ENCODE measurements at places on chromosomes 11 and 22. TPM values are rescaled to one million over a fixed set of nuclear protein-coding genes. Genes with fewer than 3 reads are reported as not detected.

GRCh38 chr22:39528080-39528661 lies 4.4 kb downstream of the RPS19BP1 start:
- no peak for DNase-seq

GRCh38 chr22:27057717-27058116 lies 400.3 kb downstream of the MIAT start:
- no peak for DNase-seq

- peak; percentile 41 for DNase-seq
Observed at GRCh38 chr11:132347156-132348090, 977.0 kb downstream of the NTM start.

DNA sequence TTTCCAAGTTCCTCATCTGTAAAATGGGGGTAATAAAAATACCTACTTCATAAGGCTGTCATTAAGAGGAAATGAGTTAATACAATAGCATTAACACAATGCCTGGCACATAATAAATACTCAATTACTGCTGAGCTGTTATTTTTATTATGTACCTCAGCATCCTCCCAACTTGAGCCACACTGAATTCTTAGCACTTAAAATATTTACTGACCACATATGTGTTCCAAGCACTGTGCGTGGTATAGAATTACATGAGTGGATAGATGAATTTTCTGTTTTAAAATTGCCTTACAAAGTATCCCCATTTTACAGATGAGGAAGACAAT lies 139.0 kb upstream of the TIMP3 start:
- no peak for DNase-seq

Gene CHRM1
- total RNA-seq: not detected

DNA sequence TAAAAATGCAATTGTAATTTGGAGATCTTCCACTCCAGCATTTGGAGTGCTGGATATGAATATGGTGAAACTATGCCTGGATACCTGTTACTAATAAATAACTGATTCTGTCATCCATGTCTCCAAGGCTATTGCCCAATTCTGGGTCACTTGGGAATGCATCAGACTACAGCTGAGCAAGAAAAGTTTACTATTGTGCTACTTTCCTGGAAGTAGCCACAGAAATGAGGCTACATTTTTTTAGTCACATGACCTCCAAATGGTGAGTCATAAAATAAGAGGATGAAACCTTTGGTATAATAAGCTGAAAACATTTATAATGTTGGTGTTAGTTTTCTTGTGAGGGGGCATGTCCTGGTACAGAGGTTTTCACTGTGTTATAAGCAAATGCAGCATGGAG lies 44.4 kb downstream of the DCDC1 start:
- DNase-seq: no peak

- no peak for DNase-seq
Observed at GRCh38 chr11:67392183-67392715, 463 bp downstream of the RAD9A start.

- DNase-seq: no peak
Observed at GRCh38 chr11:20087118-20087521, 73.2 kb downstream of the DBX1 start.

GRCh38 chr11:121451986-121452608 lies at the start of gene SORL1:
SORL1 (plus strand) TSS chr11:121452314; CDS start chr11:121452332, 18 bp downstream.
- DNase-seq: peak; percentile 84

DNA sequence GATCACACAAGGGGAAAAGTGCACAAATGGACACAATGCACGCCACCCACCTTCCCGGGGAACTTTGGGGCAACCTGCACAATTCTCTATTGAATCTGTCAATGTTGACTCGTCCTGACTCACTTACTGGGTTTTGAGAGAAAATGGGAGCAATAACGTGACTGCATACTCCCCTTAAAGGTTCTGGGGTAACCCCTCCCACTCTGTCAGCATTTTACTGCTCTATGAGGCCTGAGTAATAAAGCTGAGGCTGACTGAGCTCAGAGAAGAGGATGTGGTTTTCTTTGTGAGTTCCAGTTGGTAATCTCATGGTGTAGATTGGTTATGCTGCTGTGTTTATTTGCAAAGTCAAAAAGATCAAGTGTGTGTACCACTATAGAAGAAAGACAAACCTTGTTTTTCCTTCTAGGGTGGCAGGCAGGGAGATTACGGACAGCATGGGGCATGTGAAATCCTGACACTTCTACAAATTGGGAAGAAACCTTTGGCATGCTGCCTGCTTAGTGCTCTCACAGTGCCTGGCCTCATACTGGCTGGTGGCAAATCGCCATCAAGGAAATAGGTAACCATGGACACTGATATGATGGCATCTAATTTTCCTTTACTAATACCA lies 16.1 kb upstream of the APOA1 start:
- DNase-seq: no peak

DNA sequence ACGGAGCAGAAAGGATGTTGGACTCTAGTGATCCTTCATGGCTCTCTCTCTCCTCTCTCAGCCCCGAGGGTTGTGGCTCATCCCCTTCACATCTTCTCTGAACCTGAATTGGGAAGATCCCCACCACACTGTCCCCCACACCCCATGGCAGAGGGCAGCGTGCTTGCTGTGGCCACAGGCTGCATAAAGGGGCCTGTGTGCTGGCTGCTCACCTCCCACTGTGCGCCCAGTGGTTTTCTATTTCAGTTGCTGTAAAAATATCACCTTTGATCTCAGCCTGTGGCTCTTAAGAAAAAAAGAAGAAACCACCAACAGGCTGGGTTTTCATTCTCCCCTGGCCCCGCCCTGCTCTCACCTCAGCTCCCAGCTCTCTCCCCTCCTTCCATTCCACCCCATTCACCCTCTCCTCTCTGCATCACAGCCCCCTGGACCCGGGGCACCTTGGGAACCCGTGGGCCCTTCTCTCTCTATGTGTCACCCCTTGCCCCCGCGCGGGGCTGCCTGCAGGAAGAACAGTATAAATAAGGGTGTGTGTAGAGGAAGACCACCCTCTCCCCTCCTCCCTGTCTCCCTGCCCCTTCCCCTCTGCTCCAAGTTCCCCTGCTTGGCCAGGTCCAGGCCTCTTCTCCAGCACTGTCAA lies 25.8 kb upstream of the WNT11 start:
- no peak for DNase-seq

GRCh38 chr11:102494216-102494615 lies 36.3 kb downstream of the MMP7 start:
- DNase-seq: no peak

GRCh38 chr11:42054351-42054900 lies 595.0 kb upstream of the LRRC4C start:
- DNase-seq: no peak

Gene ARHGAP32
- 21.0 TPM for total RNA-seq

- DNase-seq: no peak
Observed at GRCh38 chr22:27352426-27352825, 449.1 kb downstream of the MN1 start.

Gene IGLL1
- not detected for total RNA-seq

- DNase-seq: no peak
Observed at GRCh38 chr11:11208994-11209393, 144.1 kb downstream of the CSNK2A3 start.

Gene PDE3B
- 7.2 TPM for total RNA-seq

DNA sequence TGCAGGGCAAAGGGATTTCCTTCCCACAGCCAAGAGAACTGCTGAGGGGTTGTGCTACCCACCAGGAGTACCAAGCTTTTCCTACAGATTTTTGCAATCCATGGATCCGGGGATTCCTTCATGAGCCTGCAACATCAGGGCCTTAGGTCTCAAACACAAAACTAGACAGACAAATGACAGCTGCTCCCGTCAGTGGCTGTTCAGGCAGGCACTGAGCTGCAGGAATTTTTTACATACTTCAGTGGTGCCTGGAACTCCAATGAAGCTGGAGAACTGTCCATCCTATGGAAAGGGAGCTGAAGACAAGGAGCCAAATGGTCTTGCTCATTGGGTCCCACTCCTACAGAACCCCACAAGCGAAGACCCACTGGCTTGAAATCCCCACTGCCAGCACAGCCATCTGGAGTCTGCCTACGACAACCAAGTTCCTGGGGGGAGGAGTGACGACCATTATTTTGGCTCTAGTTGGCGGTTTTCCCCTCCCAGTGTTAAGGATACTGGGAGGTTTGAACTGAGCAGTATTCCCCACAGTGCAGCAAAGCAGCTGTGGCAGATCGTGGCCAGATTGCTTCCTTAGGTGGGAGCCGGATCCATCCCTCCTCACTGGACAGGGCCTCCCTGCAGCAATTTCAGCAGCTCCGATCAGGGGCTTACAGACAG lies 157.7 kb upstream of the TMEM45B start:
- DNase-seq: no peak

Gene FAM180B
- total RNA-seq: 0.31 TPM

Gene PATE2
- 0.44 TPM for total RNA-seq

Gene IGLL5
- total RNA-seq: not detected

Gene DRICH1
- total RNA-seq: not detected

DNA sequence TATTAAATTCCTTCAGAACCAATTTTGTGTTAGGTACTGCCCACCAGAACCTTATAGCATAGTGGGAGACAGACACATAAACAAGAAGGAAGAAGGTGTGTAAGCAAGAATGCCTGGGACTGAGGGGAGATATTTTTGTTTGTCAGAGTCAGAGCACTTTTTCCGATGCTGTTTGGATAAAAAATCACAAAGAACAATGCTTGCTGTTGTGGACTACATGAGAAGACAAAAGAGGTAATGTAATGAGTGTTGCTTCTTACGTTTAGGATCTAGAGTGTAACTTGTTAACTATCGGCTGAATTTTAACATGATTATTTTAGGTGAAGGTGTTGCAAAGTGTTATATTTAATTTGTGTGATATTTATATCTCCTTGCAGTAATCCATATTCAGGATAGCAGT lies 84.9 kb downstream of the ATM start:
- no peak for DNase-seq

- no peak for DNase-seq
Observed at GRCh38 chr22:43152003-43152356, 621 bp downstream of the TSPO start.

DNA sequence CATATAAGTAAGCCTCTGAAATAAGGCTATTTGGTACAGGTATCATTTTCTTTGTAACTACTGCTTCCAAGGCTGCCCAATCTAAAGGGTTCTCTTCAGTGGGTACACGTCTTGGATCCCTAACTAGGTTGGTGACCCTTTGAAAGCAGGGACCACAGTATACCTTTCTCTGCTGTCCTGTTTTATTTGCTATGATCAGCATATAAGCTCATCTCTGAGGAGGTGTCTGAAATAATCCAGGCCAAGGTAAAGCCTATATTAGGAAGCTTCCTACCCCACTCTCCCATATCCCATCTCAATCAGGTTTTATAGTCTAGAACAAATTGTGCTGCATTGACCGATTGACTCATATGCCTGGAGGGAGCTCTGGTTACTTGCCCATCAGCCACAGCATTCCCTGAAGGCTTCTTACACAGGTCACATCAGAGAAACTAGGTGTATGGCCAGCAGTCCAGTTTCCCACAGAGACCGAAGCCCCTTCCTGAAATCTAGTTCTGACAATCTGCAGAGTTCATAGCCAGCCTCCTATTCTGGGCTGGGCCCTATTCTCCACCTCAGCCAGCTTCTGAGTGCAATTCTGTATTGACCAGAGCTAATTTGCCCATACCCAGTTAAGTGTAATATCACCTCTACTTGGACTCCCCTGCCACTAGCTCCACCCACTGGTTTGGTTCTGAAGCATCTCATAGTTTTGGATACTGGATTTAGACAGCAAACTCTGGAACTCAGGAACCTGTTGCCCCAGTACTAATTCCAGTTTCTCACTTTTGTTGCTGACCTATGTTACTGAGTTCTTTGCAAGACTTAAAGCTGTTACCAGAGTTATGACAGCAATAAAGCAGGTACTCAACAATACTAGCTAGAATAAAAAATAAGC lies 62.1 kb upstream of the ARHGAP20 start:
- no peak for DNase-seq

GRCh38 chr11:106378513-106379179 lies 301.2 kb downstream of the AASDHPPT start:
- DNase-seq: no peak

- no peak for DNase-seq
Observed at GRCh38 chr11:35236667-35237003, 97.7 kb downstream of the CD44 start.

GRCh38 chr11:44301564-44302271 lies 8.2 kb downstream of the ALX4 start:
- DNase-seq: no peak
